ENCODE measurements at places on chromosomes 11 and 22.

DNA sequence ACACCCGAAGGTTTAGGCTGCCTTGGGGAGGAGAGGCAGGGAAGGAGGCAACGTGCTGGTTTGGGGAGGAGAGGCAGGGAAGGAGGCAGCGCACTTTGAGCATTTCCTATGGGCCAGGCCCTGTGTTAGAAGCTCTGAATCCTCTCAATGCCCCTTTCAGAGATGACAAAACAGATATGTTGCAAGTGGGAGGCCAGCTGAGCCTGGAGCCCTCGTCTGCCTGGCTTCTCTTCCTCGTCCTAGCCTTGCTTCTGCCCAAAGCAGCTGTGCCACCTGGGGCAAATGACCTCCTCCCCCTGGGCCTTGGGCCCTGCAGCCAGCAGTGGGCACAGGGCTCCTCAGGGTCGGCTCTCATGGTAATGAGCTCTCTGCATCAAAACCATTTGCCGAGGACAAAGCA, 15.3 kb upstream of the LRRC32 start:
- DNase-seq = no peak

DNA sequence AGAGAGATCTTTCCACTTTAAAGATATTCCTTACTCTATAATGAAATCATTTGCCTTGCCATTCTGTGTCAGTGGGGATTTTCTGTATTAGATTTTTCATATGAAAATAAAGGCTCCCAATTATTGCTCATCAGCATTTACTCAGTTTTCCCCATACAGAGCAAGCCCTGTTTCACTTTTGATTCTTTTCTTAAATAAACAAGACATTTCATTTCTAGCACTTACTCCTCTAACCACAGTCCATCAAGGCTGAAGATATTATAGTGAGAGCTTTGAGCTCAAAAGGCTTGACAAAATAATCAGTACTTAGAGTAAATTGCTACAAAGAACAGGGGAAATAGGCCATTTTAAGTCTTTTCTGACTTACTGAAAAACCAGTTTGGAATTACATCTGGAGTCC, 385.1 kb downstream of the LRRC4C start:
- no peak for DNase-seq

DNA sequence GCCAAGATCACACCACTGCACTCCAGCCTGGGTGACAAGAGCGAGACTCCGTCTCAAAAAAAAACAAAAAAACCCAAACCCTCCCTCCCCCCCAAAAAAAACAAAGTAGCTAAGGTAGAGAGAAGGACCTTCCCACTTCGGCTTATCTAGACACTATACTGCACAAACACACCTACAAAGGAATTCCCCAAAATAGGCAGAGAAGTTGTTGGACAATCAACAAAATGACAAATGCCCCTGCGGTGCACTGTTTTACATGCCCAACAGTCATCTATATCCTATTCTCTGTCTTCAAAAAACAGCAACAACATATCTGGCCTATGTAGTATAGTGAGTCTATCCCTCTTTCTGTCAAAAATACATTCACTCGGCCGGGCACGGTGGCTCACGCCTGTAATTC, 6.6 kb upstream of the DPF2 start:
- DNase-seq = no peak

GRCh38 chr22:24587251-24587650, 5.6 kb downstream of the LRRC75B start:
- DNase-seq = no peak

DNA sequence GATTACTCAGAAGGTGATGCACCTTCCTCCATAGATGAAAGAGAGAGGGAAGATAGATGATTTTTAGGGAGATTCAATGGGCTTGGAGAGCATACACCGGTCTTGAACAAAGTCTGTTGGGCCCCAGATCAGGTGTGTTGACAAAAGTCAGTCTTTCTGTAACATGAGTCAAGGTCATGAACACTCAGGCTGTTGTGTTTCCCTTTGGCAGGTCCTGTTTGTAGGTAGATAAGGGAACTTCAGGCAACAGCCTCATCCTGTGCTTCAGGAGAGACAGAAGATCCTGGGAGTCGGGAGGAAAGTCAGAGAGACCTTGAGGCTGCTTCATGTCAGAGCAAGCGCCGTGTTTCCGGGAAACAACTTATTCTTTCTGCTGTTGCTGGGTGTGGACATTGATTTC, 703.1 kb downstream of the BRD1 start:
- DNase-seq = no peak

DNA sequence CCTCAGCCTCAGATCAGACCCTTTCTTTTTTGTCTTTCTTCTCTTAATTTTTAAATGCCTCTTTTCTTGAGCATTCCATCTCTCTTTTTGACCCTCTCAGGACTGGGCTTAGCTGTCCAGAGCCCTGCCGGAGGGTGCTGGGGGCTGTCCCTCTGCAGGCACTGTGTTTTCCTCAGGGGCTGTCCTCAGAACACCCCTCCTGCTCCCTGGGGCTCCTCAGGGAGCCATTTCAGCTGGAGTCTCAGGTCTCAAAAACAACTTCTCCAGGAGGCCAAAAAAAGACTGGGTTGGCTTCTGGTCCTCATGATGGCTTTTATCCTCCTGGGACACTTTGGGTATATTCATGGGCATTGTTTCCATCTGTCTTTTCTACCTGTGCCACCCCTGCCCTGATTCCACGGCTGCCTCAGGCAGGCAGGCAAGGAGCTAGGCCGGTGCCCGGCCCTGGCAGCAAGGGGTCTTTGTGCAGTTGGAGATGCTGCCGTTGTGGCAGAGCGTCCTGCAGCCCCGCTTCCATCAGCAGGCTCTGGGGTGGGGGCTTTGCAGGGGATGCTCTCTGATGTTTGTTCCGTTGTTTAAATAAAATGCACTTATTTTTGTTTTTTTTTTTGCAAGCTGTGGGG, 85.1 kb downstream of the CEP164 start:
- DNase-seq = no peak

- peak; percentile 42 for DNase-seq
These were observed 331.8 kb upstream of the MPPED2 start for GRCh38 chr11:30917859-30918478.

GRCh38 chr11:118908901-118909618, 16.7 kb downstream of the BCL9L start:
- peak; percentile 31 for DNase-seq

DNA sequence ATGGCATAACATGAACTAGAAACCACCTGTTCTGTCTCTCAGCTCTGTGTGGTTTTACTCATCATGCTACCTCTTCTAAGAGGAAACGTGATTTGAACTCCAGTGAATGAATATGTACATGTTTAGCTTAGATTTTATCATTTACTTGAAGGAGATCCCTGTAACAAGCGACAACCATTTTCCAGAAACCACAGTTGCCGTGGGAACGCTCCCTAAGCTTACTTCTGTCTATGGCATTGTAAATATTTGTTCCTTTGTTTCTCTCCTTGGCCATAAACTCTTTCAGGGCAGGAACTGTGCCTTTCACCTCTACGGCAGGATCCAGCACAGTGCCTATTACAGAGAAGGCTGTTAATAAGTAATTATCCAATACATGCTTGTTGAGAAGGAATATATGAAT, 17.1 kb upstream of the TPH1 start:
- no peak for DNase-seq

DNA sequence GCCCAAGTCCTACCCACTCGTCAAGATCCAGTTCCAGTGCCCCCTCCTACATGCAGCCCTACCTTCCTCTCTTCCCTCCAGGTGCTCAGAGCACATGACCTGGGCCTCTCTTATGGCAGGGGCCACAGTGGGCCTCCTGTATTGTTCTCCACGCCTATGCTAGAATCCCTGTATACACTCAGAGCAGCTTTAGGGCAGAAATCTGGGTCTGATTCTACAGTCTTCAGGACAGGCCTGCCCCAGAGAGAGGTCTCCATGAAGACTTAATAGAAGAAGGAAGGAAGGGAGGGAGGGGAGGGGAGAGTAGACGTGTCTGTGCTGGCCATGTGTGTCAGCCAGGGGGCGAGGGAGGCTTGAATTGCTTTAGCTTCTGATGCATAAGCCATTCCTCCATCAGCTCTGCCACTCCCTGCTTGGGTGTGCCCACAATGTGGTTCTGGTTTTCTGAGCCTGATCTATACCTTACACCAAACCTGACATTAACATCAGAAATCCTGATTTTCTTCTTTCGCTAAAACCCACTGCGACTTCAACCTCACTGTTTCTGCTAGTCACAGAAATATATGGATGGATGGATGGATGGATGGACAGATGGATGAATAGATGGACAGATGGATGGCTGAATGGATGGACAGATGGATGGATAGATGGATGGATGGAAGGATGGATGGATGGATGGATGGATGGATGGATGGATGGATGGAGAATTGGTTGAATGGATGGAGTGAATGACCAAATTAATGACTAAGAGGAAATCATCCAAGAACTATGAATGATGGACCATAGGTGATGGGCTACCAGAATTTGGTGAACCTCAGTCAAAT, 56.6 kb upstream of the PRDM11 start:
- no peak for DNase-seq

- no peak for DNase-seq
These were observed 33.6 kb upstream of the EHF start for GRCh38 chr11:34587282-34587677.

All from B cell (primary cell).